GM18507 (cell line): ENCODE measurements at places on chromosomes 3 and 15.
A peak's percentile ranks its signal among the peaks of the same experiment; 100 is the strongest.

DNA sequence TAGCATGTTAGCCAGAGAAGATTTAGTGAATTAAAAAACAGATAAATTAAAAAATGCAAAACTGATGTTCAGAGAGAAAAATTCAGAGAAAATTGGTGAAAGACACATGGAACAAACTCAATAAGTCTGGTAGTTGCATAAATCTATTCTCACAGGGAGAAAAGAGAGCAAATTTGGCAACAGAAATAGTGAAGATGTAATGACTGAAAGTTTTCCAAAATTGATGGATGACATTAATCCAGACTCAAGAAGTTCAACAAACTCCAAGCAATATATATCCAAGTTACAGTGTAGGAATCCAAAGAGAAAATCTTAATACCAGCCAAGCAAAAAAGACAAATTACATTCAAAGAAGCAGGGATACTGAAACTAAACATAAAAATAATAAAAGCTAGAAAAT is 302.7 kb upstream of the ARPP21 start:
- DNase-seq, result no peak

DNA sequence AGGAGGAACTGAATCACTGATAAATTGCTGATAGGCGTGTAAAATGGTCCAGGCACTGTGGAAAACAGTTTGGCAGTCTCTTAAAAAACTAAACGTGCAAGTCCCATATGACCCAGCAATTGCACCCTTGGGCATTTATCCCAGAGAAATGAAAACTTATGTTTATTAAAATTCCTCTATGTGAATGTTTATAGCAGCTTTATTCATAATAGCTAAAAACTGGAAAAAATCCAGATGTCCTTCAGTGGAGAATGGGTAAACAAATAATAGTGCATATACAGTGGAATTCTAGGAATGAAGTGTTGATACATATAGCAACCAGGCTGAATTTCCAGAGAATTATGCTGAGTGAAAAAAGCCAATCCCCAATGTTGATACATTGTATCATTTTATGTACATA is 482.2 kb upstream of the PDZRN3 start:
- no peak for DNase-seq

GRCh38 chr3:111859061-111859973 is at the start of gene PHLDB2:
Gene PHLDB2, plus strand, starts transcription at chr3:111859265. Its CDS starts 24,813 bp downstream, at chr3:111884078.
- peak; percentile 30 for DNase-seq

DNA sequence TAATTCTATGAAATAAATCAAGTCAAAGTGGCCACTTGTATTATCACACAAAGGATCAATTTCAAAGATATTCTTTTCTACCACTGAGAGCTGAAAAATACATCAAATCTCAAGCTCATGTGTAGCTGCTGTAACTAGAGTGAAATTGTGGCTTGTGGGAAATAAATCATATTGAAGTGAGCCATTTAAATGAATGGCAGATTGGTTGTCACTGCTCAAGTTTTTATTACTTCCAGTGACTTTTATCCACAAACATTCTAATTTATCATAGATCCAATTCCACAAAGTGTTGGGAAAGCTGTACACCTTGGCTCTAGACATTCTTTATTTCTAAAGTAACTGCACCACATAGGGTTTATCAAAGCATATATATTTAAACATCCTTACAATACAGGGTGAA is 285.4 kb downstream of the CNTN3 start:
- no peak for DNase-seq

- DNase-seq, result no peak
Measured at GRCh38 chr3:127829537-127829936, 7.2 kb upstream of the MGLL start.

DNA sequence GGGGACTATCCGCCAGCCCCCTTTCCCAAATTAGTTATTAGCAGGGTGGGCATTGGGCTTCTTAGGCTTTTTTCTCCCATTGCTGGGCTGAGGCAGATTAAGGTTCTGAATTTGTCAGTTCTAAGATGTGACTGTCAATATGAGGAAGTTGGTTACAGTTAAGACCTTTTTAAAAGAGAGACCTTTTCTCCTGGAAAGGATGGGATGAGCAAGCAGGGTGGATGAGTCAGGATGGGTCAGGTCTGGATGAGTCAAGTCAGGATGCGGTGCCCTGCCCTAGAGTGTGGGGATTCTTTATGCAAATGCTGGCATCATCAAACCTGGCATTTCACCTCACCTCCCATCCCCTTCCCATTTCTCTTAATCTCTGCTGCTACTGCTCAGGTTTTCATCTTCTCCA is 1.9 kb downstream of the AEN start:
- no peak for DNase-seq

DNA sequence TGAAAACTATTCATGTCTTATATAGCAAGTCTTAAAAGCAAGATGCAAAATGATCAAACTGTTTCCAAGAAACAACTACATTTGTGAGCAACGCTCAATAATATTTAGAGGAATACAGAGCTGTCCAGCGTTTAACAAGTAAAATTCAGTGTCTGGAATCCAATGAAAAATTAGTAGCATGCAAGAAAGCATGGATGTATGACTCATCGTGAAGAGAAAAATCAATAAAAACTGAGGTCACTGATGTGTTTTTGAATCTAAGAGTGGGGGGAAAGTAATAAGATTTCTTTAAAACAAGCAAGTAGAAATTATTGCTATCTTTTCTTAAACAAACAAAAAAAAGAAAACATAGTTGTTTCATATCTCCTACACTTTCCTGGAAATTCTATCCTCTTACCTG is 600.3 kb upstream of the GOLIM4 start:
- DNase-seq, result no peak

DNA sequence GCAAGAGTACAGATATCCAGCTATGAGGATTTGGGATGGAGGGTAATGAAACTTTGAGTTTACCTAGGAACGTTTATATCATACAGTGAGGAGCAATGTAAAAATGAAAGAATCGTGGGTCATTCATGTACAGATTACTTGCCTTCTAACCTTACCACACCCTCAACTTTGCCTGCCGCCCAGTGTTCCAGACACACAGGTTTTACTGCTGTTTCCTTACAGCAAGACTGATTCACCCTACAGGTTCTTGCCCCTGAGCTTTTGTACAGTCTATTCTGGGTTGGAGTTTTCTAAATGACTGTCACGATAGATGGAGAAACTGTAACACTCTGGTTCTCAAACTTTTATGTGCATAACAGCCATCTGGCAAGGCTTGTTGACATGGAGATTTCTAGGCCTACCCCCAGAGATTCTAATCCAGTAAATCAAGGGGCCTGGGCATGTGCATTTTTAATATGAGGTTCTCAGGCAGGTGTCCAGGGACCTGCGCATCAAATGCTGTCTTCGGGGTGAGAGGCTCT is 6.6 kb upstream of the TPRG1 start:
- DNase-seq, result no peak

- DNase-seq, result no peak
Measured at GRCh38 chr15:80216911-80217310, 35.1 kb downstream of the CTXND1 start.

DNA sequence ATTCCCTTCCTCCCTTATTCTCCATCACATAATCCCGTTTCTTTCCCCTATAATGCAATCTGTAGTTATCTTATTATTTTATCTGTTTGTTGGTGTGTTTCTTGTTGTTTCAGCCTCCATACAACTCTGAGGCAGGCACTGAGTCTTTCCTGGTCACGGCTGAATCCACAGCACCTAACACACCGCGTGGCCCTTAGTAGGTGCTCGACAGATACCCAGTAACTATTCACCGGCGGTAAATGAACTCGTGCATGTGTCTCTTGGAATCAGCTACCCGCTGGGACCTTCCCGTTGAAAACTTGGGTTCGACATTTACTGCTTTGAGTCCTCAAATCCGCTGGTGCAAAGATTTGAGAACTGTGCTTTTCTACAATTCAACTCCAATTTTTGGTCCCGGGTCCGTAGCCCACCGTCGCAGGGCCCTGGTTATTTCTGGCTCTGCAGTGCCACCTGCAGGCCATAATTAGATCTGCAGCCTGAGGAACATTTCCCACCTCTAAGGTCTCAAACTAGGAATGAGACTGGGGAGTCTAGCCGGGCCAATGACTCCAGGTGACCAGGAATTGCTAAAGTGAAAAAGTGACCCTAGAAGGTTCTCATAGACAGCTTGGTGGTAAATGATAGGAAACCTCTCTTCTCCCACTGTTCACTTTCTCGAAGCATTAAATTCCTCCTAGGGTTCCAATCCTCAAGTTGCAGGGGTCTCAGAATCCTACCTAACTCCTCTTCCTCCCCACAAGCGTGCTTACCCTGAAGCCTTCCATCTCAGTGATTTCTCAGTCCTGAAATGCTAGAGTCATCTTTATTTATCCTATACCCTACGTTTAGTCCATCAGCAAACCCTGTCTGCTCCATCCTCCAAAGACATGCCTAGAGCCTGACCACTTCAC is 40.0 kb upstream of the TRH start:
- DNase-seq, result no peak

DNA sequence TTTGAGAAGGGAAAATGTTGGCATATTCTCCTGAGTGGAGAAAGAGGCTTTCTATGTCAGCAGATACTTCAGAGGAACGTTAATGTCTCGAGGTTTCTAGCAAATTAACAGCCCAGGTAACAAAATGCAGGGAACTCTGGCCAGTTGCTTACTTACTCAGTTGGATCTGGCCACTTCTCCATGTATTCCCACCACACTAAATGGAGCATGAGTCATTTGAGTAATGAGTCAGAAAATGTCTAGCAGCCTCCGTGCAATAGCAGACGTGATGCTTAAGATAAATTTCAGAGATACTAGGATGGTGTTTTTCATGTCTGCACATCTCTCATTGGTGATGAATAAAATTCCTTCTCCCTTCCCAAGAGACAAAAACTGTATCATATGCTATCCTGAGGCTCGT is 671.5 kb downstream of the FHIT start:
- DNase-seq, result no peak

- no peak for DNase-seq
Measured at GRCh38 chr3:20236603-20237002, 50.6 kb upstream of the SGO1 start.
